ENCODE measurements at places on chromosomes 2 and 18. TPM values are rescaled to one million over a fixed set of nuclear protein-coding genes. Genes with fewer than 3 reads are reported as not detected.

The IL1B gene
- 110 TPM for total RNA-seq

The STK17B gene
- total RNA-seq = 390 TPM

The ALPI gene
- not detected for total RNA-seq

The ACADL gene
- not detected for total RNA-seq

The TMEM163 gene
- total RNA-seq = 10.3 TPM

The BUB1 gene
- total RNA-seq = 4.2 TPM

The IFIH1 gene
- 36.7 TPM for total RNA-seq

The SCN7A gene
- total RNA-seq = not detected

The MOGAT1 gene
- total RNA-seq = not detected

The LRRC30 gene
- not detected for total RNA-seq

DNA sequence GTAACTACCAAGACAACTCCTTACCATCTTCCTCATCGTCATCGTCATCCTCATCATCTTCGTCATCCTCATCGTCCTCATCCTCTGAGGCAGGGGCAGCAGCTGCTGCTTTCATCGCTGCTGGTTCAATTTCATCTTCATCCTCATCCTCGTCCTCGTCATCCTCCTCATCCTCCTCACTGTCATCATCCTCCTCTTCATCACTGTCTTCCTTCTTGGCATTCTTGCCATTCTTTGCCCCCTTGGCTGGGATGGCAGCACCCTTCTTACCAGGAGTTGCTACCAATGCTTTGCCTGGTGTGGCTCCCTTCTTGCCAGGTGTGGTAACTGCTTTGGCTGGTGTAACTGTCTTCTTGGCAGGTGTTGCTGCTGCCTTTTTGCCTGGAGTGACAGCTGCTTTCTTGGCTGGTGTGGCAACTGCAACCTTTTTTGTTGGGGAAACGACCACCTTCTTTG, 2.7 kb downstream of the NCL start:
- peaks cover 26% of the 10 kb centered on the region for H3K4me1 ChIP-seq
- peaks cover 66% of the 10 kb centered on the region for H3K36me3 ChIP-seq
- no peak overlapping the region for H3K4me3 ChIP-seq
- H3K27me3 ChIP-seq = no peaks in the 10 kb centered on the region
- no peak overlapping the region for H3K27ac ChIP-seq

DNA sequence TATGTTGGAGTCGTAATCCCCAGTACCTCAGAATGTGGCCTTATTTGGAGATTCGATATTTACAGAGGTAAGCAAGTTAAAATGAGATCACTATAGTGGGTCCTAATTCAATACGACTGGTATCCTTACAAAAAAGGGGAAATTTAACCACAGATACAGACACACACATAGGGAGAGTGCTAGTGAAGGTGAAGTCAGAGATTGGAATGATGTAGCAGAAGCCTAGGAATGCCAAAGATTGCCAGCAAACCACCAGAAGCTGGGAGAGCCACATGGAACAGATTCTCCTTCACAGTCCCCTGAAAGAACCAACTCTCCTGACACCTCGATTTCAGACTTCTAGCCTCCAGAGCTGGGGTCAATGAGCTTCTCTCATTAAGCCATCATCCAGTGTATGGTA, 17.7 kb upstream of the ACTR3 start:
- no peak overlapping the region for H3K27ac ChIP-seq
- no peak for DNase-seq
- no peak overlapping the region for H3K4me3 ChIP-seq
- H3K27me3 ChIP-seq = no peaks in the 10 kb centered on the region
- H3K4me1 ChIP-seq = peaks cover 6% of the 10 kb centered on the region

DNA sequence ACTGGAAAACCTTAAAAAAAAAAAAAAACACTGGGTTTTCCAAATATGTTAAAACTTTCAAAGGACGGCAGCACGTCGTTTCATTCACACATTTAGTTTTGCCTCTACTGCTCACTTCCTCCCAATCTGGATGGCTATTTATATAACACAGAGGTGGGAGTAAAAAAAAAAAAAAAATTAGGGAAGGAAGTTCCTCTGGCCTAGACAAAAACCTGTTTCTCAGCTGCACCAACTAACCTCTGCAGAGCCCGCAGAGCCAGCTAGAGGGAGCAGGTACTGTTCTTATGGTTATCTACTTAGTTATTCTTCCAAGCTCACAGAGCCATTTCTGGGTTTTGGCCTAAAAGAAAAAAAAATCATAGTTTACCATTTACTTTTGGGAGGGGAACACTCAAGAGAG, 28.1 kb downstream of the SLC1A4 start:
- H3K4me1 ChIP-seq = peaks cover 25% of the 10 kb centered on the region
- DNase-seq = peak; percentile 20
- no peak overlapping the region for H3K4me3 ChIP-seq
- peaks cover 9% of the 10 kb centered on the region for H3K36me3 ChIP-seq
- no peak overlapping the region for H3K27ac ChIP-seq

DNA sequence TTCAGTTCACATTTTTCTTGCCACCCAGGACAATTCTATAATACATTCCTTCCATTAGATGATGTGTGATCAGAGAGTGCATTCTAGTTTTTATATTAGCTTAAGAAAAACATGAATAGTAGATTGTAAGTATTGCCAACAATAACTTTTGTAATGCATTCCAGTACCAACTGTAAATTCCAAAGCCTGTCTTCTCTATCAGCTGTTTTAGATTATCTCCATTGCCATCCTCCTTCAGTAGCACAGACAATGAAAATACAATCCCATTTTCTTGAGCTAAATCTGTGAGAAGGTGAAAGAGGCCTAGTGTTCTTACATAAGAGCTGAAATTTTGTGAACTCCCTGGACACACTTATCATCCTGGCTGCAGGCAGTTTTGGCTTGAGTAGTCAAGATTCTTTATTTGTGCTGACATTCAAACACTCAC, 103.9 kb downstream of the CCBE1 start:
- H3K27me3 ChIP-seq = no peaks in the 10 kb centered on the region
- no peak overlapping the region for H3K27ac ChIP-seq
- no peak for DNase-seq
- no peaks in the 10 kb centered on the region for H3K4me1 ChIP-seq
- H3K4me3 ChIP-seq = no peak overlapping the region

- H3K27ac ChIP-seq = no peak overlapping the region
- DNase-seq = no peak
- H3K4me3 ChIP-seq = no peak overlapping the region
- H3K36me3 ChIP-seq = no peaks in the 10 kb centered on the region
- H3K27me3 ChIP-seq = no peaks in the 10 kb centered on the region
Measured at GRCh38 chr2:226953206-226953605, 117.4 kb downstream of the RHBDD1 start.

DNA sequence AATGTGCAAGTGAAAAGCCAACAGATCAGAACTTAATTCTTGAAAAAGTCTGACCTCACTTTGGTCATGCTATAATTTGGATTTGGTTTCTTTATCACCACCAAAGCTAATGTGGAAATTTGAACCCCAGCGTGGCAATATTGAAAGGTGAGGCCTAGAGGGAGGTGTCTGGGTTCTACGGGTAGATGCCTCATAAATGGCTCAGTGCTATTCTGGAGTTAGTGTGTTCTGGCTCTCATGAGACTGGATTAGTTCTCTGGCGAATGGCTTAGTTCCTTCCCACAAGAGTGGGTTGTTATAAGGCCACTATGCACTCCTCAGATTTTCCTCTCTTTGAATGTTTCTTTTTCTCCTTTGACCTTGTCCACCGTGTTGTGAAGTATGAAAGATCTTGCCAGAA, 22.3 kb downstream of the ORC4 start:
- no peaks in the 10 kb centered on the region for H3K27me3 ChIP-seq
- no peak for DNase-seq
- no peak overlapping the region for H3K4me3 ChIP-seq
- H3K27ac ChIP-seq = no peak overlapping the region
- H3K4me1 ChIP-seq = no peaks in the 10 kb centered on the region

DNA sequence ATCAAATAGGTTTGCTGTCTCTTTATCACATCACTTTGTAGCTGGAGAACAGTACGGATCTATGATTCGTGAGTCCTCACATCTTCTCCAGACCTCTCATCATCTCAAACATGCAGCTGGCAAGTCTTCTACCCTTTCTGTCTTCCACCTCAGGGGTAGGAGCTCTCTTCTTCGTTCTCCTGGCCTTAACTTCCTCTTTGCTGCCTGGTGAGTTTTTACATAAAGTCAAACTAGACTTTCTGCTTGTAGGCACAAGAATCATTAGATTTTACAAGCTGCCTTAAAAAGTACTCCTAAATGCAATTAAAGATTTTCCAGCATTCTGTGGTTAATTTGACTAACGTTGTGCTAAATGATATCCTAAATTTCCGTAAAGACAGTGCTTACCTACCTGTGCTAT, 43.7 kb upstream of the TANK start:
- no peak overlapping the region for H3K27ac ChIP-seq
- no peak overlapping the region for H3K4me3 ChIP-seq
- H3K36me3 ChIP-seq = no peaks in the 10 kb centered on the region
- DNase-seq = no peak

DNA sequence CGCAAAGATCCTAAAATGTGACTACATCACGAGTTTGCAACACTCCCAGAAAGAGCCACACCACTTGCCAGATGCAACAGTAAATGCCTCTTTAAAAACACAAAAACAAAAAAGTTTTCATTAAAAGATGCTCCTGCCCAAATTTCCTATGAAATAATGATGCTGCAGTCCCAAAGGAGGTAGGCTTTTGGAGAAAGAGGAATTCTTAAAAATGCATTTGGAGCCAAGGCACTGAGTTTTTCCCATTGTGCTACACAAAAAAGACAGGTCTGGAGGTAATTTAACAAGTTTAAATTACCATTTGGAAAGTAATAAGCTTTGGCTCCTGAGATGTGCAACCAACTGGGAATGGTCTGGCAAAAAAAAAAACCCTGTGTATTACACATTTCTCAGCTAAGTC, 145.0 kb downstream of the PID1 start:
- no peak for DNase-seq
- no peak overlapping the region for H3K27ac ChIP-seq
- no peaks in the 10 kb centered on the region for H3K27me3 ChIP-seq
- H3K4me3 ChIP-seq = no peak overlapping the region
- no peaks in the 10 kb centered on the region for H3K36me3 ChIP-seq
- H3K4me1 ChIP-seq = no peaks in the 10 kb centered on the region

DNA sequence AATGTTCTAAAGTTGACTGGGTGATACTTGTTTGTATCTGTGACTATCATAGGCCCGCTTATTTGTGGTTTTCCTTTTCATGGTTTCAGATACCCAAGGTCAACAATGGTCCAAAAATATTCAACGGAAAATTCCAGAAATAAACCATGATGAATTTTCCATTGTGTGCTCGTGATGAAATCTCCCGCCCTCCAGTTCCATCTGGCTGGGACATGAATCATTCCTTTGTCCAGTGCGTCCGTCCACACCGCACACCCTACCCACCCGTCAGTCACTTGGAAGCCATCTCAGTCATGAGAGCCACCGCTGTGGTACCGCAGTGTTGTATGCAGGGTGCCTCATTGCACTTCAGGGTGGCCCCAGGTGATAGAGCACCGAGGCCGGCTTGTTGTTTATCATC, 268.2 kb upstream of the PXDN start:
- no peak overlapping the region for H3K4me3 ChIP-seq
- H3K27me3 ChIP-seq = no peaks in the 10 kb centered on the region

DNA sequence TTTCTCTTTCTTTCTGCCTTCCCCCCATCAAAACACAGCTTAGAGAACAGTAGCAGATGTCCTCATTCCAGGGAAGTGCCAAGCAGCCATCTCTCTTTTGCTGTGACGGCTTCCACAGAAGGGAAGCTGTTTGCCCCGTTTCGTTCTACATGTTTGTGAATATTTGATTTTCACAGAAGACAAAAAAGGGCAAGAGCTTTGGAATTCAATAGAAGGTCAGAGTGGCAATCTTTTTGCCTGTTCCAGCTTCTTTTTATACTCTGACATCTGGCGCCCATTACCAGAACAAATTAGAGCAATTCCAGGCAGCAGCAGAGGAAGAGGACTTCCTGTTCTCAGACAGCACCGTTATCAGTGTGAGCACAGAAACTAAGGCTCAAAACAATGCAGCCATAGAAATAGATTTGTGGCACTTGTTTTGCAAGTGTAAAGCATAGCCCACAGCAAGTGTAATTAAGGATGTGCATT, 79.0 kb upstream of the CDH19 start:
- H3K27ac ChIP-seq = no peak overlapping the region
- no peak overlapping the region for H3K4me3 ChIP-seq
- H3K27me3 ChIP-seq = no peaks in the 10 kb centered on the region
- no peak for DNase-seq
- no peaks in the 10 kb centered on the region for H3K4me1 ChIP-seq
- no peaks in the 10 kb centered on the region for H3K36me3 ChIP-seq

- H3K27ac ChIP-seq = no peak overlapping the region
- no peaks in the 10 kb centered on the region for H3K27me3 ChIP-seq
- H3K4me3 ChIP-seq = no peak overlapping the region
- no peak for DNase-seq
- no peaks in the 10 kb centered on the region for H3K4me1 ChIP-seq
- H3K36me3 ChIP-seq = no peaks in the 10 kb centered on the region
Measured at GRCh38 chr18:44536046-44536445, 144.6 kb upstream of the SETBP1 start.

DNA sequence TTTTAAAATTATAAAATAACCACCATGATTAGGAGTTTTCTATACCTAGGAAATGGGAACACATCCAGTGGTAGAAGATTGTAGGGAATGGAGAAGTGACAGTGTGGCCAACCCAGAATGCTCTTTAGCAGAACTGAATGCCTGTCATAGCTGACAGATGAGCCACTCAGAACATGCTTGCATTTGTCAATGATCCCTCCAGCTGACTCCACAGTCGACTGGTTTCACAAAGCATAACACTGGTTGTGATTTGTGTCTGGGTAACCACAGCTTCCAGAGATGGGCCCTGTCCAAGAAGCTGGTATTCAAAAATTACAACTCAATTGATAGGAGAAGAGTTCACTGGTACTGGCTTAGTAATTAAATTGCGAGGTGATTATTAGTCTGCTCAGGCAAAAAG, 9.0 kb upstream of the CTIF start:
- no peak overlapping the region for H3K4me3 ChIP-seq
- no peak for DNase-seq
- H3K4me1 ChIP-seq = no peaks in the 10 kb centered on the region
- H3K27ac ChIP-seq = no peak overlapping the region
- no peaks in the 10 kb centered on the region for H3K27me3 ChIP-seq
- no peaks in the 10 kb centered on the region for H3K36me3 ChIP-seq

DNA sequence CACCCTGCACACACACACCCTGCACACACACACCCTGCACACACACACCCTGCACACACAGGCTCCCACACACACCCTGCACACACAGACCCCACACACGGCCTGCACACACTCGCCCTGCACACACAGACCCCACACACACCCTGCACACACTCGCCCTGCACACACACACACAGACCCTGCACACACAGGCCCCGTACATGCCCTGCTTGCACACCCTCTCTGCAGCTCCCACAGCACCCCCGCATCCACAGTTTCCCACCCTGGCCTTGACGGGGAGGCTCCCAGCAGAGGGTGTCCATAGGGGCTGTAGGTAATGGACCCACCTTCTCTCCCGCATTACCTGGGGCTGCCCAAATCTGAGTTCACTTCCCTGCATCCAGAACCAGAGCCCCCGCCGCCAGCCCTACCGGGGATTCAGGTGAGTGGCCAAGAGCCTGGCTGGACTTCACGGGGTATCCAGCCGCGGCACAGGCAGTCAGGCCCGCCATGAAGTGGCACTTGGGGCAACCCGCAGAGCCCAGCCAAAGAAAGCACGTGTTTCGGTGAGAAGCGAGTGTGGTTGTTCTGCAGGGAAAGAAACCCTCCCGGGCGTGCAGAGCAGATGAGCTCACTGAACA, 88.6 kb upstream of the GPC1 start:
- H3K27ac ChIP-seq = no peak overlapping the region
- H3K36me3 ChIP-seq = no peaks in the 10 kb centered on the region
- H3K27me3 ChIP-seq = no peaks in the 10 kb centered on the region
- no peak overlapping the region for H3K4me3 ChIP-seq

GRCh38 chr2:15968280-15969178, 28.2 kb downstream of the MYCN start:
- no peaks in the 10 kb centered on the region for H3K27me3 ChIP-seq
- H3K4me3 ChIP-seq = no peak overlapping the region
- no peak for DNase-seq
- peaks cover 17% of the 10 kb centered on the region for H3K4me1 ChIP-seq
- H3K36me3 ChIP-seq = no peaks in the 10 kb centered on the region
- H3K27ac ChIP-seq = no peak overlapping the region

All from natural killer cell (primary cell).